ENCODE measurements at places on chromosomes 3 and 15.
A peak's percentile ranks its signal among the peaks of the same experiment; 100 is the strongest.

GRCh38 chr3:4069796-4070195 is 233.4 kb upstream of the SETMAR start:
- no peak for DNase-seq

- DNase-seq = no peak
Measured at GRCh38 chr15:57216288-57216687, 160.0 kb upstream of the CGNL1 start.

GRCh38 chr3:141266797-141267555 is 35.4 kb downstream of the PXYLP1 start:
- no peak for DNase-seq

- DNase-seq = peak; percentile 89
Measured at GRCh38 chr15:20356444-20356910, 185.1 kb downstream of the GOLGA6L6 start.

DNA sequence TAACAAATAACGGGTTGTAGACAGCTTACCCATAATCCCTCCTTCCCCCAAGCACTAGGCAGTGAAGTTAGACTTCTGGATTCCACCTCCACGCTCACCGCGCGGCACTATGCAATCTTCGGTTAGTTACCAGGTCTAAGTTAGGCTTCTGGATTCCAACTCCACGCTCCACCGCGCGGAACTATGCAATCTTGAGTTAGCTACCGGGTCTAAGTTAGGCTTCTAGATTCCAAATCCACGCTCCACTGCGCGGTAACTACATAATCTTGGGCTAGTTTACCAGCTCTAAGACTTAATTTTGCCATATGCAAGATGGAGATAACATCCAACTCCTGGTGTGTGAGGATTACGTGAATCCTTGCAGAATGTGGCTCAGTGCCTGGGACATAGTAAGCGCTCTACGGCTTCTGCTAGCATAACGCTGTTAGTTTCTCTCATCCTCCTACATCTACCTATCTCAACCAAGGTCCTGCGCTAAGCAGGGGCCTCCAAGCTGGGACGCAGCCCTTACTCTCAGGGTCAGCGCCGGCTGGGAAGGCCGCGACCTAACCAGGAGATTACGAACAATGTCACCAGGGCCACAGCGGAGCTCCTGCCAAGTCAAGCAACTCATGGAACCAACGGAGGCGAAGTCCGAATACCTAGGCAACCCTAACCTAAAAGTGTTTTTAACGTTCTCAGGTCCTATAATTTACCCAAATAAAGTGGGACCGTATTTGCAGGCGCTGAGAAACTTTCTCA is 497 bp upstream of the RPLP1 start:
- no peak for DNase-seq

- no peak for DNase-seq
Measured at GRCh38 chr3:97994328-97994945, 22.2 kb upstream of the RIOX2 start.

GRCh38 chr15:23690015-23690414 is 2.9 kb upstream of the NDN start:
- no peak for DNase-seq

- DNase-seq = no peak
Measured at GRCh38 chr15:62491642-62492041, 326.6 kb upstream of the C2CD4B start.
